ENCODE measurements at places on chromosomes 4 and X.
A peak's percentile ranks its signal among the peaks of the same experiment; 100 is the strongest.

GRCh38 chr4:73137121-73137520 lies 67.6 kb upstream of the COX18 start:
- DNase-seq: no peak

DNA sequence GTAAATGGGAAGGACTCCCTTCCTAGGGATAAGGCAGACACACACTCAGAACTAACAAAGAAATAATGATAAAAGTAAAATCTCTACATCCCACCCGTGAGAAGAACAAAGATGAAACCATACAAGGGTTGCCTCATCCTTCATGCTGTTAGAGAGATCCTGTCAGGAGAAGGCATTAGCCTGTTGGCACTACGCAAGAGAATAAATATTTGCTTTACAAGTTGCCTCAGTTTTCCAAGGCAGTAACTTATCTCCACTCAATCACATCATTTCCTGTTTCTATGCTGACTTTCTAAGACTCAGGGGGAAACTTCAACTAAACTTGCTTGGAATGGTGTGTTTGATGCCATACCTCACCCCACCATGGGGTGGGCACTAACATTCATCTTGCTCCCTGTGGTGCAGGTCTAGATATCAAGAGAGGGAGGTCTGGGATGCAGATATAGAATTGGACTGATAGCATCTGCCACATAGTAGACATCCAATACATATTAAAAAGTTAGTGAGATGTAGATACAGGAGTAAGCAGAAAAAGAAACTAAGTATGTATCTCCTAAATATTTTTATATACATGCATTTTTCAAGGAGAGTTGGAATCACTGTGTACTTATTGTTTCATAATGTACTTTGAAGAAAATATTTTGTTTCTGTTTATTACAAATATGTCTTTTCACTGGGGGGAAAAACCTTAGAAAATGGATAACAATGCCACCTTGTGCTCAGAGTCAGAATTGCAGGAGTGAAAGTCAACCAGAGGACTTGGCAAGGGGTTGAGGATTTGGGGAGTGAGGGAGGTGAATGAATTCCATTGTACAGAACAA lies 57.2 kb upstream of the BEX4 start:
- DNase-seq: peak; percentile 54

- no peak for DNase-seq
Observed at GRCh38 chr4:2337896-2338295, 76.0 kb upstream of the MXD4 start.

- DNase-seq: peak; percentile 4
Observed at GRCh38 chrX:21374163-21374993, at the start of gene CNKSR2. Gene CNKSR2, plus strand, starts transcription at chrX:21374418. Its CDS starts 480 bp downstream, at chrX:21374898.

DNA sequence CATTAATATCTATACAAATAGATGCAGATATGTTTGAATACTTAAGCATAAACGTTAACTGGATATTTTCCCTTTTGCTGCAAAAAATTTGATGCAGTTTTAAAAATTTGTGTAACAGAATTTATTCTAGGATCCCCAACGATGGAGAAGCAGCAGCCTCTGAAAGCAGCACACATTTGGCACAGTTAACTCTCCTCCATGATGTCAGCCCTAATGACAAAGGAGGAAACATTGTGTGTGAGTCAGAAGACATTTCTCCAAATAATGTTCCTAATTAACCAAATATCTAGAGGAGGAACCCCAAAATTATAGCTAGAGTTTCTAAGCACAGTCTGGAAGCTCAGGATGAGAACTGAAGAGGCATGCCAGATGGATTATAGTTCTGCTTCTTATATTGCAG lies 281.9 kb upstream of the MAD2L1 start:
- no peak for DNase-seq

DNA sequence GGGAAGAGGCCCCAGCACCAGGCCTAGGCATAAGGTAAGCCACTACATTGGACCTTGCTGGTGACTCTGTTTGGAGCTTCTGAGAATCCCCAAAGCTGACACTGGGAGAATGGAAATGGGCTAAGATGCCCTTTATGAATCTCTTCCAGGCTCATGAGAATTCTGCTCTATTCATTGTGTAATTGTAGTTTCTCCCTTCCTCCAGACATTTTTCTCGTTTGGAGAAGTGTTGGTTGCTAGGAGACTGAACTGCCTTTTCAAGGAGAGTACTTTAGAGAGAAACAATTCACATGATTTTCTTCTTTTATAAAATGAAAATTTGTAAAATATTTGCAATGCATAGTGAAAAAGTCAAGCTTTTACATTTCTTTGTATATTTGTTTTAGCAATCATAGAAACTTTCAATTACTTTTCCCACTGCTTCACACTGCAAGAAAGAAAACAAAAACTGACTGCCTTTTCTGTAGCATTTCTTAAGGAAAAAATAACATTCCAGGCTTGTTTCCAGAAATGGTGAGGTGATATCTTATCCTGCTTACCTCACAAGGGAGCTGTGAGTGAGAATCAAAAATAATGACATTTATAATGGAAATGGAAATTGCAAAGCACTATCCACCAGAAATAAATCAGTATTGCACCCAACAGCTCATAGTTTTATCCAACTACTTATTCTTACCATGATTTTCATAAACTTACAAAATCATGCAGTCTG lies 24.9 kb upstream of the DCHS2 start:
- DNase-seq: no peak

DNA sequence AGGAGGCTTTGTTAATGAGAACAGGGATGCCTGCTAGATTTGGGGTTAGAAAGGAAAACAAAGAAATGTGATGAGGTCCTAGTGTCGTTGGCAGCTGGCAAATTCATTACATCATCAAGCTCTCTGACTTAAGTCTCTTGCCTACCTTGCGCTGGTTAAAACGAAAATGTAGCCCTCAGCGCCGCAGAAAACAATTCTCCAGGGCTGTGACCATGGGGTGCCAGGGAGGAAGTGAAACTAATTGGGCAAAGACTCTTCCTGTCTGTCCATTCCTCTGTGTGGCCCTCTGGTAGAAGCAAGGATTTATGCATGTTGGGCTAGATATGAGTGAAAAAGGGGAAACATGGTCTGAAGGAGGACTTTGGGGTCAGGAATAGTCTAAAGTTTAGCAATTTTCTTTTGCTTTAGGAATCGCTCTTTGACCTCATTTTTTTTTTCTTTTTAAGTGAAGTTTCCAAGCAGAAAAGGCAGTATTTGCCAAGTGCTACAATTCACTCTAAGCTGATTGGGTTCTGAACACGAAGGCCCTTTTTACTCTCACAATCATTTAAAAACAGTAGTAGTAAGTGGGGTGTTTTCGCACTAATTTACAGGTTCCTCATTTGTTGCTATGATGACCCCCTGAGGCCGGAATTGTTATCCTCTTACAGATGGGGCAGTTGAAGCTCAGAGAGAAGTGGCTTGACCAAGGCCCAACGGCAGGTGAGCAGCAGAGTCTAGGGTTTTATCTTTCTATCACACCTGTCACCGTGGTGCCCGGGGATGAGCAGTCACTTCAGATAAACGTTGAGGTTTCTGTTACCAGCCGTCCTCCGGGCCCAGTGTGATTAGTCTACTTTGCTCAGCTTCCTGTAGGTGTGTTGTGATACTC lies 27.3 kb upstream of the CHRNA9 start:
- DNase-seq: no peak

- DNase-seq: peak; percentile 93
Observed at GRCh38 chr4:18051281-18051680, 29.7 kb upstream of the LCORL start.

DNA sequence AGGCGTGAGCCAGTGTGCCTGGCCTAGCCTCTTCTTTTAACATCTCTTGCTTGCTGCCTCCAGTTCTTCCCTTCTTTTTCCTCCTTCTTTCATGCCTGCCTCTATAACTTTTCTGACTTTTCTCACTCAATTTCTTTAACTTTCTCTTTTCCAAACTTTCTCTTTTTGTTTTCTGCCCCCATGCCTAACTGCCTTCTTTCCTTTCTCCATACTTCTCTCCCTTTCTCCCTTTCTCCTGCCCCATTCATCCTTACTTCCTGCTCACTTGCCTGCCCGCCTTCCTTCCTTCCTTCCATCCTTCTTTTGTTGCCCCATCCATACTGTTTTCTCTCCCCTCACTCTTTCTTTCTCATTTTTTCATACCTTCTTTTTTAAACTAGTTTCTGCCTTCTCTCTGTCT lies 105.2 kb downstream of the RBMX2 start:
- no peak for DNase-seq

DNA sequence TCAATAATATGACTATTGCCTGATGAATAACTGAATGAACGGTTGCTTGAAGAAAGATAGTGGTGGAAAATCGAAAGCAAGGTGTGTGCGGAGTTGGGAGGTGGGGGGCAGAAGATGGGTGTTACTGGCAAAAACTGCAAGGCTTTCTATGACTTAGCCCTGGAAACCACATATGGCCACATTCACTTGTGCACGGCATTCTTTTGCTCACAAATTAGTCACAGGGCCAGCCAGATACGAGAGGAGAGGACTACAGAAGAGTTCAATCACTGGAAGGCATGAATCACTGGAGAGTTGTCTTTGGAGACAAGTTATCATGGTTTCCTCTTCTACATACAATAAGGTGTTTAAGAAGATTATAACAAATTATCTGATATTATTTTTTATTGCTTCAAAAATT lies 626.5 kb upstream of the CPEB2 start:
- DNase-seq: peak; percentile 62

DNA sequence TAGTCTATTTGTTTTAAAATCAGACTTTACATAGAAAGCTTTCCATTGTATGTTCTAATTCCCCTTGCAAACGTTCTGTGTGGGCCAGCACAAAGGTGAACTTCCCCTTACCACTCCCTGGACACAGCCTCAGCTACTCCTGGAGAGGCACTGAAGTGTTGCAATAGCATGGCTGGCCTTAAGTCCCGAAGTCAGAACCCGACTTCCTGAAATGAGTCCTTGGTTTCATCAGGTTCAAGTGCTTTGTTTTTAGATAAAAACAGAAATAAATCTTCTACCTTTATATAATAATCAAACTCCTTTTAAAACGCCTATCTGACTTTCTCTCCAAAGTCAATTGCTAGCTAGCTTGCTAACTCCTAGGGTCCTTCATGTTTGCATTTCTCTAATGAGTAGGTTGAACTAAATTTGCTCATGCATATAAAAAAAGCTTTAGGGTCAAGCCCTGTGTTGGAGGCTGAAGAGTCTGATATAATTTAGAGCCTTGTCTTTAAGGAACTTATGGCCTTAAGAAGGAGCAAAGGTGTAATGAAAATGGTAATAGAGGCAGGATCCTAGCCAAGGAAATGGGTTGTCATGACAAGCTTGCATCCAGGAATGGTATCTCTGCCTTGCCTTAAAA lies 9.0 kb downstream of the BMP3 start:
- no peak for DNase-seq

DNA sequence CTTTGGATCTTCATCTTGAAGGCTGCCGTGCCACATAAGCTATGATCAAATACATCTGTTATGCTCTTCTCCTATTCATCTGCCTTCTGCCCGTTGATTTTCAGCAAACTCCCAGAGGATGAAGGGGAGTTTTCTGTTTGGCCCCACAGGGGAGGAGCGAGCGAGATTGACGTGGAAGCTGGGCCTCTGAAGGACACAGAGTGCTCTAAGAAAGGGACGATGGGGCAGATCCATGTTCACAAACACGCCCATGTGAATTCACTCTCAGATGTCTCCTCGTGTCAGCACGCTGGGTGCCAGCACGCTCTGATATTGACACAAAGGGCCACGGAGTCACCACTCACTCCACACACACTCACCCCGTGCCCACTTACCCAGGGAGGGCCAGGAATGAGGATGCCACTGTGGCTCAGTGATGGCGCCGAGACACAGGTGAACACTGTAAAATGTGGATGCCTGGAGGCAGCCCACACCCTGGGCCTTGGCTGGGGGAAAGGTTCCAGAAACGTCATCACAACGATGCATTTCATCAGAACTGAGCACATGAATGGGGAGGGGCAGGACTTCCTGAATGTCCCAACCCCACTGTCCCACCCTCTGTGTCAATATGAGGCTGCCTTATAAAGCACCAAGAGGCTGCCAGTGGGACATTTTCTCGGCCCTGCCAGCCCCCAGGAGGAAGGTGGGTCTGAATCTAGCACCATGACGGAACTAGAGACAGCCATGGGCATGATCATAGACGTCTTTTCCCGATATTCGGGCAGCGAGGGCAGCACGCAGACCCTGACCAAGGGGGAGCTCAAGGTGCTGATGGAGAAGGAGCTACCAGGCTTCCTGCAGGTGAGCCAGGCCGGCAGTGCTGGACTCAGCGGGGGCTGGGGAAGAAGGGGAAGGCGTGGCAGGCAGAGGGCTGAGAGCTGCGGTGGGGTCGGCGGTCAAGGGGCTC lies at the start of gene S100P:
Gene S100P (plus strand): TSS at position 648 of the 946 bp plus-strand sequence. CDS start 55 bp downstream, at position 703.
- no peak for DNase-seq

GRCh38 chr4:59994118-59994517 lies 1206.0 kb upstream of the ADGRL3 start:
- DNase-seq: no peak

GRCh38 chr4:7009564-7009963 lies 33.6 kb upstream of the TADA2B start:
- no peak for DNase-seq

GRCh38 chrX:44674906-44675305 lies 132.2 kb upstream of the FUNDC1 start:
- DNase-seq: no peak

DNA sequence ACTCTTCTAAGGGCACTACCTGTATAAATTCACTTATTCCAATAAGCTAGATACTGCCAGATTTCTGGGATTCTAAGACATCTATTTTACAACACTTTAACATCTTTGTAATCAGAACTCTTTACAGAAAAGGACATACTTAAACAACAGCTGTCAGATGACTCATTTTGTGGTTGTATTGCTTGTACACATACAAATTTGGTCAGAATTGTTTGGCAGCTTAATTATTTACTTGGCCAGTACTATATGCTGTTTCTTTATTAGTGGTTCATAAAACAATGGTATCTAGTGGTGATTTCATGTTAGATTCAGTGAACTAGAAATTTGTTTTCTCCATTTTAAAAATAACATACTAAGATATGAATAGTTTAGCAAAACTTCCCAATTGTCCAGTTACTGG lies 27.2 kb downstream of the PALLD start:
- DNase-seq: peak; percentile 84

DNA sequence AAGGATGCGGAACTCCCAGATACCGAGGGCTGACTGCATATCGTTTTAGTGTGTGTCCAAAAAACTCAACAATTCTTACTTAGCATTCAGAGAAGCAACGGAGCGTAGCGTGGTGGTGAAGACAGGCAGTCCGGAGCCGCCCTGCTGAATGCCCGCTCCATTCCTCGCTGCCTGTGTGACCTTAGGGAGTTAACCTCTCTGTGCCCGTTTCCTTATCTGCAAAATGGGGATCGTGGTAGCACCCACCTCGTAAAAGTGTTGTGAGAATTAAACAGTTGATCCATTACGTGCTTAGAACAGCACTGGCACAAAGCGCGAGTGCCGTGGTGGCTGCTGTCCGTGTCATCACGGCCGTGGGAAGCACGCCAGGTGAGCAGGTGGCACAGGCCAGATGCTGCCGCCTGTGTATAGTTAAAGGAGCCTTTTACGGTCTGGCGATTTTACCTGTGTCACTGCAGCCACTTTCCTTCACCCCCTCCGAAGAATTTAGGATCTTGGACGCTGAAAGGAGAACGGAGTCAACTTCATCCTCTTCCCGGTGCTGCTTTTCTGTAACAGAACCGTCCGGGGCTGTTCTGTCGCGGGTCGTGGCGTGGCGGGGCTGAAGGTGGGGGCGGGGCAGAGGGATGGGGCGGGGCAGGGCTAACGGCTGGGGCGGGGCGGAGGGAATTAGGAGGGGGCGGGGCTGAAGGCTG lies 885 bp downstream of the CCDC110 start:
- DNase-seq: peak; percentile 10

GRCh38 chrX:132444936-132445335 lies 43.9 kb downstream of the MBNL3 start:
- no peak for DNase-seq

All from M059J (cell line).